ENCODE measurements at places on chromosomes 2 and 18.

DNA sequence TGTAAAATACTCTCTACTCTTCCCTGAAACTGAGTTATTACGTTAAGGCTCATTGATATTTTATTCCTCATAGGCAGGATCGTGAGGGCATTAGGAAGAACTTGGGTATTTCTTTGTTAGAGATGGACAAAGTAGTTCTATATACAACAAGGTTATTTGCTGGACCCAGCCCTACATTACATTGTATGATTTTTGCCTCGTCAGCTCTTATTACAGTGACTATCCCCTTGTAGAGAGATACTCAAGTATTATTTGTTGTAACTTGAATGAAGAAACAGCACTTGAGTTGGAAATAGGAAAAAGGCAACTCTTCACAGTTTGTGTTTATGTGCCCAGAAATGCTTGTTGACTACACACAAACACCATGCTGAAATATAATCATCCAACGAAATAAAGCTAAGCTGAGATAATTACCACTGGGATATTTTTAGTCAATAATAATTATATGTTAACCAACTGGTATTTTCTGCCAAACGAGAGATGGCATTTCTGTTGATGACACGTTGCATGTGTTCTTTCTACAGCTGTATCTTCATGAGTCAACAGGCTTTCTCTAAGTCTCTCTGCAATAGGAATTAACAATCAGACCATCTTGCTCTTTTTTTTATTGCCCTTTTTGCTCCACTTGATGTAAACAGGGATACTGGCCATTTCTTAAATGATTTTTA, 947.6 kb downstream of the DPP10 start:
- no peak for DNase-seq

- DNase-seq, result peak; percentile 81
Observed at GRCh38 chr18:45722899-45723298, 1.1 kb upstream of the SLC14A1 start.

DNA sequence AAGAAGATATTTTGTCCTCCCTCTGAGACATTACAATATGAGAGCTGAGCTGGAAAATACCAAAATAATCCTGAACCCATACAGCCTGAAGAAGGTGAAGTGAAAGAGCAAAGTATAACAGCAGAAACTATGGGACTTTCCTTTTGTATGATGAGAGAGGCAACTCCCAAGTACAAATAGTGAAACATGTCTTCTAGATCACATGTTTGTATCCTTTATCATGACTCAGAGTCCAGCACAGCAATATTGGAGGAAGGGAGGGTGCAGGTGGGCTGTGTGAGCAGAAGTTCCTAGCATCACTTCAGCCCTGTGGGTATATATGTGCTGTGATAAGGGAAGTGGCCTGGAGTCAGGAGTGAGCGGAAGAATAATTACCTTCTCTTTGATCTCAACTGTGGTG, 265.6 kb upstream of the NRXN1 start:
- DNase-seq, result no peak

DNA sequence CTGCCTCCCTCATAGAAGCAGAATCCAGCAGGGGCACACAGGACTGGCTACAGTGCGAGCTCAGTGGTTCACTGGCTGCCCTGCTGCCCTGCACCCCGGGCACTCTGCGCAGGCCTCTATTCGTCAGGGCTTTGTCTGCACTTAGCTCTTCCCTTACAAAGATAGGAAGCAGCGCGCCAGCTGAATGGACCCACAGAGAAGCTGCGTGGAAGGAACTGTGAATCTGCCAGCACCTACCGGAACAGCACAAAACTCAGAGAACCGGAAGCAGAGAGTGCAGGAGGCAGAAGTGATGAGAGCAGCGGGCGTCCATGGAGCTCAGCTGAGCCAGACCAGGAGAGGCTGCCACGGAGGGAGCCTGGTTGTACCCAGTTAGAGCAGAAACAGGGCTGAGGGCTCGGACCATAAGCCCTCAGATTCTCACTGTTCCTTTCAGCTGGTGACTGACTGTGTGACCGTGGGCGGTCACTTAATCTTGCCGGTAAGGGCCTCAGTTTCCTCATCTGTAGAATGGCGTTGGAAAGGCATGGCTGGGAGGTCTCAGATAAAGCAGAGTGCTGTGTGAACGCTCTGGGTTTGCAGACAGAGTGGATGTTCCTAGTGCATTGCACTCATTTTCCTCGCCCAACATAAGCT, 23.1 kb upstream of the SLC66A3 start:
- no peak for DNase-seq

DNA sequence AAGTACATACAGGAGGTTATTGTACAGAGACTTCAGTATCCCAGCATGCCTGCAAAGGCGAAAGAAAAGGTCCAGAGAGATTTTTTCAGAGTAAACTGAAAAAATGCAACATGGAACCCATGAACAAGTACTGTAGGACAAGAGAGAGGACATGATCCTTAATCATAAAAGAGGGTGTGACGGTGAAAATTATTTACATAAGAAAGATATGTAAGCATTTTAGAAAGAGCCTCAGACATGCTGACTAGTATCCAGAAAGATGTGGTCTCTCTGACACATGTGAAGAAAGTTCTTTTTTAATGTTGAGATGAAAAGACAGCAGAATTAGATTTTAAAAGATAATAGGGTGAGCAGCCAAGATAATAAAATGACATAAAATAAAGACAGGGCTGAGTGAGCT, 262.0 kb downstream of the NCKAP5 start:
- DNase-seq, result no peak

Measured in activated CD4-positive, alpha-beta T cell treated with anti-CD3 and anti-CD28 coated beads, Interleukin-2, Interleukin-6, amounts not matched to agents 100 ng/mL and 50 ng/mL, durations not matched to agents 16 hours and 8 hours (primary cell).